MG63 (cell line): ENCODE measurements at places on chromosomes 5 and 9.

- no peak for DNase-seq
Observed at GRCh38 chr5:109167586-109167985, 242.2 kb downstream of the PJA2 start.

DNA sequence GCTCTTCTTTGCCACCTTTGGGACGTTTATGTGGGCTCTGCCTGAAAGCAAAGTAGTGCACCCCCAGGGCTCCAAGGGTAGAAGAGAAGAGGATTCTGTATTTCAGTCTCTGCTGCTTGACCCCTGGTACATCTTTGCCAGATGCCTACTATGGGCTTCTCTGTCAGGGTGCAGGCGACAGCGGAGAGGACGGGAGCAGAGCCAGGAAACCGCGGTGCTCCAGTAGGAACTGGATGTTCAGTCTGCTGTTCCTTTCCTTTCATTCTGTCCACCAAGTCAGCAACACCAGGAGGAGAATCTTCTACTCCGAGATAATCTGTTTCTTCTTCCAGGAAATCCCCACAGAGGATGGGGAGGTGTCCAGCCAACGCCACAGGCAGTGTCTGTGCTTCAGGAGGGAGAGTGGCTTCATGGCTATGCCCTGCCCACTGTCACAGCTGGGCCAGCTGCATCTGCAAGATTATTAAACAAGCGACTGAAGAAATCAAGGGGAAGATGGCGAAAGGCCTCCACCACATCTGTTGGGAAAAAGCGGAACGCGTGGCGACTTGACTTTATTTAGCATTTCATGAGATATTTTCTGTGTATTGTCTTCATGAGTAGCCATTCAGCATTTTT is 398.3 kb downstream of the IRX1 start:
- DNase-seq, result no peak

DNA sequence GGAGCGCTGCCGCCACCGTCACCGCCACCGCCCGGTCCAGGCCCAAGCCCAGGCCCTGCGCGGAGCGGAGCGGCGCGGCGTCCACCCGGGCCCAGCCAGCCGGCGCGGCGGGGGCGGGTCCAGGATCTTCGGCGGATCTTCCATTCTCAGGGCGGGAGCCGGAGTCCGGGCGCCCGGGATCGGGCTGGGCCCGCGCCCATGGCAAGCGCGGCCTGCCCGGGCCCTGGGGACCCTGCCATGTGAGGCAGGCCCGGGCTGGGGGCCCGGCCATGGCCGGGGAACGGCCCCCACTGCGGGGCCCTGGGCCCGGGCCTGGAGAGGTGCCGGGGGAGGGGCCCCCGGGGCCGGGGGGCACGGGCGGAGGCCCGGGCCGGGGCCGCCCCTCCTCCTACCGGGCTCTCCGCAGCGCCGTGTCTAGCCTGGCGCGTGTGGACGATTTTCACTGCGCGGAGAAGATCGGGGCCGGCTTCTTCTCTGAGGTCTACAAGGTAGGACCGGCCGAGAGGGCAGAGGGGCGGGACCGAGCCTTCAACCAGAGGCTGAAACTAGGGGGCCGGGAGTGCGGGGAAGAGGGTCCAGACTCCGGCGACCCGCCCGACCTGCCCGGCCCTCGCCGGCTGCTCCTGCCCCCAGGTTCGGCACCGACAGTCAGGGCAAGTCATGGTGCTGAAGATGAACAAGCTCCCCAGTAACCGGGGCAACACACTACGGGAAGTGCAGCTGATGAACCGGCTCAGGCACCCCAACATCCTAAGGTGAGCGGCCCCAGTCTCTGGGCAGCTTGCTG is 482 bp downstream of the TESK1 start:
- peak; percentile 57 for DNase-seq

- peak; percentile 54 for DNase-seq
Observed at GRCh38 chr5:140575309-140575708, 10.7 kb downstream of the SLC35A4 start.

DNA sequence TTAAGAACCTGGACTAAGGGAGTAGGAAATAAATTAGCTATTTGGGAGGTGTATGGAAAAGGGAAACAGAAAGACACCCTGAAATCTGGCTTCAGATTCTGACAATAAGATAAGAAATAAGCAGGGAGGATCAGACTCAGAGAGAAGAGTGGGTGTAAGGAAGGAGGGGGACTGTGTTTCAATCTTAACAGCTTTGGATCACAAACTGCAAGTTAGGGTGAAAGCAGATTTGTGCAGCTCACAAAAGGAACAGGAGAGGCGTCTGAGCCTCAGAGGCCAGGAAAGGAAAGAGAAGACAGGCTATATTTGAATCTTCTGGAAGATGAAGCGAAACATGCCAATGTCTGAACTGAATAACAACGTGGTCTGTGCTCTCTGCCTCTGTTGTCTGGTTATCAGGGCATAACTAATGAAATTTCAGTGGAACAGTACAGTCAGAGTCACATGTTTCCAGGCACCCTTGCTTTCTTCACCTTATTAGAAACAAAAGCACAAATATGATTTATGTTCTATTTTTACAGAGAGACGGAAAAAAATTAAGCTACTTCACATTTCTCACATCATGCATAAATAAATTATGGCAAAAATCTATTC is 26.6 kb downstream of the SGTB start:
- no peak for DNase-seq

GRCh38 chr9:108603141-108603540 is 252.6 kb downstream of the ACTL7B start:
- no peak for DNase-seq

- no peak for DNase-seq
Observed at GRCh38 chr5:95784514-95785302, 37.8 kb downstream of the GLRX start.

- DNase-seq, result no peak
Observed at GRCh38 chr9:13291718-13292117, 12.2 kb upstream of the MPDZ start.

- DNase-seq, result peak; percentile 39
Observed at GRCh38 chr5:179553875-179554274, 3.5 kb downstream of the RUFY1 start.

DNA sequence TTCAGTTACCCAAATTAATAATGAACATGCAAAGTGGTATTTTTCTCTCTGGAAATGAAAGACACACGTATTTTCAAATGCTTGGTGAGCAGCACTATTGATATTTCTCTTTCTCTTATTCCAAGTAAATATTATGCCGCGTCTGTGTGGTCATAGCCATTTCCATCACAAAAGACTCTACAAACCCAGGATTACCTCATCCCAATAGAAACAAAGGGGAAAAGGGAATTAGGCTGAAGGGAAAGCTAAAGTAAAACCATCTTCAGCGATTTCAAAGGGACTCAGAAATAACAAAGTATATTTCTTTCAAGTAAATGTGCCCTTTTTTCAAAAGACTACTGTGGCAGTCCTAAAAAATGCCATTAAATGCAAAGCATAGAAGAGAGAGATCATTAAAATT is 62.0 kb upstream of the FST start:
- DNase-seq, result no peak

GRCh38 chr9:3497401-3497800 is 28.4 kb downstream of the RFX3 start:
- DNase-seq, result no peak

- DNase-seq, result no peak
Observed at GRCh38 chr5:168553377-168554130, 24.4 kb downstream of the FBLL1 start.

DNA sequence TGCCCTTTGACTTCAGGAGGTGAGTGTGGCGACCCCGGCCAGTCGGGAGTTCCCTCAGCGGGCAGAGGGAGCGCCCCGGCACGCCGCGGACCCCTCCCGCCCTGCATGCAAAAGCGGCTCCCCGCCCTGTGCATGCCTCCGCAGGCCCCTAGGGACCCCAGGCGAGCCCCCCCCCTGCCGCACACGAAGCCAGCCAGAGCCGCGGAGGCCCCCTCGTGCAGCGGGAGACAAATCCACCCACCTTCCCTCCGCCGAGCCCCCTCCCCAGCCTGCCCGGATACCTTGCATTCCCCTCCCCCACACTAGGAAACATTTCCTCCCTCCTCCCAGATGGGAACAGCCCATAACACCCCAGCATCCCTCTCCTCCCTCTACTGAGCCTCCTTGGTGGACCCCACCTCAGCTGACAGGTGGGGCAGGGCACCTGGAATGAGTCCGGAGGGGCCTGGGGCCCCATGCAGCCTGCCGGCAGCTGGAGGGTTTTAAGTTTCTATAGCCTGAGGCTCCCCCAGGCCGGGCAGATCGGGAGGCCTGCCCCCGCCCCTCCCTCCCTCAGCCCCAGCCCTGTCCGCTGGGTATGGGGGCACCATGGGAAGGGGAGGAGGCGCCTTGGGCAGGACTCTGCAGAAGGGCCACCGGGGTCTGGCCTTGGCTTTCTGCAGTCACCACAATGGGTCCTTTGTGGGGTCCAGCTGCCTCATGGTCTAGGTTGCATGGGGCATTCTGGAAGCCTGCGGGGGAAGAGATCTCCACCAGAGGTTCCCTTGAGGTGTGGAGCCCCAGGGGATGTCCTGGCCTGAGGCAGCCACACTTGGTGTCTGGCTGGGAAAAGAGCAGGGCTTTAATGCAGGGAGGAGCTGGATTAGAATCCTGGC is 601 bp downstream of the ERGIC1 start:
- peak; percentile 20 for DNase-seq
